ENCODE measurements at places on chromosomes 4 and X.
A peak's percentile ranks its signal among the peaks of the same experiment; 100 is the strongest.

GRCh38 chr4:18127030-18127429, 105.5 kb upstream of the LCORL start:
- DNase-seq = no peak

DNA sequence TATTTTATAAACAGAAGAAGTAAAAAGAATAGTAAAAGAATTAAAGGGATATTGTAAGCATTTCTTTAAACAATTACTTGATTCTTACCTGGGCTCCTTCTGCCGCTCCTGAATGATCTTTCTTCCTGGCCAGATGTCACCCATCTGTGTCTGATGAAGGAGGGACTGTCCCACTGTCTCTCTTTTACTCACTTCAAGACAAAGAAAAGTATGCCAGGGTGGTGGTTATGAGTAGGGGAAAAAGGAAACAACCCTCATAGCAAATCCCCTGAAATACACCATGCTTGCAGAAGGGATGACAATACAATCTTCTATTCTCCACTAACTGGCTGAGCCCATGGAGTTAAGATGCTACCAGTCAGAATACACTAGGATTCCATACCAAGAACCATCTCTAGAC, 31.1 kb downstream of the SYTL4 start:
- no peak for DNase-seq

GRCh38 chr4:99868126-99868596, 26.1 kb downstream of the LAMTOR3 start:
- no peak for DNase-seq

DNA sequence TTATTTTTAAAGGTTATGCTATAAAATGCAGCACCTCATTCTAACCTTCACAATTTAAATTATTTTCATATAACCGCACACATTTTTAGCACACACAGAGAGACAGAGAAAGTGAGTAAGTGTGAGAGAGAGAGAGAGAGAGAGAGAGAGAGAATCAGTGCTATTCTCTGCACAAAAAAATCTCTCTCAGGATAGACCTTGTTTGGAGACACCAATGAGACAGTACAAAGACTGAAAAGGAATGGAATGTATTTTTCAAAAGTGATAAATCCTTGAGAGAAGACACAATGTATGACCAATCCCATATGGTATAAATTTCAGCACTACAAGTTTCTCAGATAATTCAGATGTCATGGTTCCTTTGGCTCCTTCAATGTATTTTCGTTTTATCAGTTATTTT, 132.1 kb upstream of the PCDH18 start:
- no peak for DNase-seq

GRCh38 chrX:43974100-43974475, 898 bp upstream of the NDP start:
- no peak for DNase-seq

GRCh38 chr4:112953262-112953661, 96.2 kb upstream of the ANK2 start:
- DNase-seq = no peak

GRCh38 chr4:104524591-104524990, 29.9 kb upstream of the CXXC4 start:
- DNase-seq = no peak

GRCh38 chr4:101037938-101038413, 309.4 kb downstream of the PPP3CA start:
- DNase-seq = no peak

DNA sequence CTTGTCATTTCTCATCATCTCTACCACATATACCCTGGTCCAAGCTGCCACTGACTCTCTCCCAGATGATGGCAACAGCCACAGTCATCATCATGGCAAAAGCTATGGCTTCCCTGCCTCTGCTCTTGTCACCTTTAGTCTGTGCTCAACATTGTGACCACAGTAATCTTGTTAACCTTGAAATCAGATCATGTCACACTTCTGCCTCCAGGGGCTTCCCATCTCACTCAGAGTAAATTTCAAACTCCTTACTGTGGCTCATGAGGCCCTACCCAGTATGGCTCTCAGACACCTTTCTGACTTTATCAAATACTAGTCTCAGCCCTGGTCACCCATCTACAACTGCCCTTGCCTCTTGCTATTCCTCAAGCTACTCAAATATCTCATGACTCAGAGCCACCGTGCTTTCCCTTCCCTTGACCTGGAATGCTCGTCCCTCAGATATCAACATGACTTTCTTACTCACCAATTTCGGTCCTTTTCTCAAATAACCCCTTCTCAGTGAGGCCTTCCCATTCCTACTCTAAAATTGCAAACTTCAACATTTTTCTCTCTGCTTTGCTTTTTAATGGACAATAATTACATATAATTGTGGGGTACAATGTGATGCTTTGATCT, 41.1 kb upstream of the STIM2 start:
- DNase-seq = no peak

DNA sequence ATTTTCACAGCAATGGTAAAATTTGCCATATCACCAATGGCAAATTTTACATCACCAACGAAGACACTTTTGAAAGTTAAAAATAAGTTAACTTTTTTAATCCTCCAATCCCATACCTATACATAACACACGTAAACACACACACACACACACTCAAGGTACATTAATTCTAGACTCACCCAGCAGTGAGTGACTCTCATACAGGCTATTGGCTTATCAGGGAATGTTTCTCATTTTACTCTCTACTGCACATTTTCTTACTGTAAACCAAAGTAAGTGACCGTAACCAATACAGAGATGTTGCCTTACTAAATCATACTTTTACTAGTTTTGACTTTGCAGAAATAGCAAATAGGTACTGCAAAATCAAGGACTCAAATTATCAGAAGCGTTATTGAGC, 2.3 kb downstream of the VEGFC start:
- DNase-seq = no peak

GRCh38 chrX:134603806-134604700, 54.2 kb downstream of the PLAC1 start:
- no peak for DNase-seq

- no peak for DNase-seq
These were observed 712.8 kb downstream of the FAT4 start for GRCh38 chr4:126027601-126028000.

GRCh38 chr4:8150152-8151090, 8.2 kb downstream of the ABLIM2 start:
- no peak for DNase-seq

GRCh38 chrX:14027036-14027435, 2.7 kb downstream of the GEMIN8 start:
- no peak for DNase-seq

DNA sequence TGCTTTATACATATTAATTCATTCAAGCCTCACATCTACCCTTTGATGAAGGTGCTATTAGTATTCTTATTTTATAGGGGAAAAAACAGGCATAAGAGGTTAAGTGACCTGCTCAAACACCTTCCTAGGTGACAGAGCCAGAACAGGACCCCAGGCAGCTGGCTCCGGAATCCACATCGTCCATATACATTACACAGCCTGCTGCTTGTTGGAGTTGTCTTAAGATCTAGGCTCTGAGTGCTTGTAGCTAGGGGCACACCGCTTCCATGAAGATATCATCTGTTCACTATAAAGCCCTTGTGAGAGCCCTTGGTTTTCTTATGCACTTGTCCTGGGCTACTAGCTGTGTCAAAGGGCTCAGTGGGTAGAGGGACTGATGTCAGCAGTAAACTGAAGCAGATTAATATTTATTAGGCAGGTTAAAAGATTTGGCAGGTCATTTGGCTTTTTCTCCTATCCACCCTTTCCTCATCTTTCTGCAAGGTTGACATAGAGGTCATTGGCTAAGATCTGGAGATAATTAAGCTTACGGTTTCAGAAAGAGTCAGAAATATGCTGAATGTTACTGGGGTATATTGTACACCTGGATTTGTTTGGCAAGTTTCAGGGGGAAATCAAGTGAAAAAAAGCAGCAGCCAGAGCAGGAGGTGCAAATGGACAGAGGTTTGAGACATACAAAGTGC, 195.4 kb downstream of the SOWAHB start:
- no peak for DNase-seq

DNA sequence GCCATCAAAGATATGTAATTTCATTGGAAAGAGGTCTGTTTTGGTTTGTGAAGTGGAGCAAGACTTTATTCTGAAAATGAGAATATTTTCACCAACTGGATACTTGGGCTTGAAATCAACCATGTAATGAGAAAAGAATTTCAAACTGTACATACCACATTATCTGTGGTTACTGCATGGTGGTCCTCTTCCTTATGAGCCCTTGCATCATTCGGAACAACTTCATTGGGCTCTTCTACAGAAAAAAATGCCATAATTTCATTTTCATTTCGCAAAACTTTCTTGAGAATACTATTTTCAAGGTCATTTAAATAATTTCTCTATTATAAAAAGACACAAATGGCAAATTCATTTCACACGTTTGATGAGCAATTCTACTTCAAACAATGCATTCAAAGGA, 148.6 kb upstream of the RPS6KA6 start:
- DNase-seq = no peak

DNA sequence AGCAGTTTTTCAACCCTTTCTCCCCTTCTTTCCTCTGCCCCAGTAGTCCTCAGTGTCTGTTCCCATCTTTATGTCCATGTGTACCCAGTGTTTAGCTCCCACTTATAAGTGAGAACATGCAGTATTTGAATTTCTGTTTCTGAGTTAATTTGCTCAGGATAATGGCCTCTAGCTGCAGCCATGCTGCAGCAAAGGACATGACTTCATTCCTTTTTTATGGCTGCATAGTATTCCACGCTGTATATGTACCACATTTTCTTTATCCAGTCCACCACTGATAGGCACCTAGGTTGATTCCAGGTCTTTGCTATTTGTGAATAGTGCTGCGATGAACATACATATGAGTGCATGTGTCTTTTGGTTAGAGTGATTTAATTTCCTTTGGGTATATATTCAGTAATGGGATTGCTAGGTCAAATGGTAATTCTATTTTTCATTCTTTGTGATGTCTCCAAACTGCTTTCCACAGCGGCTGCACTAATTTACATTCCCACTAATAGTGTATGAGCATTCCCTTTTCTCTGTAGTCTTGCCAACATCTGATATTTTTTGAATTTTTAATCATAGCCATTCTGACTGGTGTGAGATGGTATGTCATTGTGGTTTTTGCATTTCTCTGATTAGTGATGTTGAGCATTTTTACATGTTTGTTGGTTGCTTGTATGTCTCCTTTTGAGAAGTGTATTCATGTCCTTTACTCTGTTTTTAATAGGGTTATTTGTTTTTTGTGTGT, 54.6 kb upstream of the ANK2 start:
- DNase-seq = no peak

DNA sequence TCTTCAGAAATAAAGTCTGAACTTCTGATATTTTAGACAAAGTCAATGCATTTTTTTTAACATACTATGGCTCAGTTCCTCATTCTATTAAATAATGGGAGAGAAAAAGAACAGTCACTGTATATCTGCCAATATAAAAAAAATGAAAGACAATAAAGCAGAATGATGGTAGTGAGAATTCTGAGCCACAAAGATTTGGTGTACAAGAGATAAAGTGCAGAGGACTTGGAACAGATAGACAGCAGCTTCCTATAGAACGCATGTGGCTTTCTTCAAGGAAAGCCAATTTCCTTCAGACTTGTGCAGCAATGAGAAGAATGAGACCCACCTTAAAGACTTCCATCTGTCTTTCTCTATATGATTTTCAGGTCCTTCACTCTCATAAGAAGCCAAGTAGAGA, 39.7 kb downstream of the RASGEF1B start:
- DNase-seq = no peak

GRCh38 chr4:97360733-97361132, 782.5 kb downstream of the STPG2 start:
- DNase-seq = no peak

- no peak for DNase-seq
These were observed 33.1 kb downstream of the MSL3 start for GRCh38 chrX:11791090-11791489.

GRCh38 chrX:109841869-109842579, 109.0 kb upstream of the ACSL4 start:
- DNase-seq = no peak

DNA sequence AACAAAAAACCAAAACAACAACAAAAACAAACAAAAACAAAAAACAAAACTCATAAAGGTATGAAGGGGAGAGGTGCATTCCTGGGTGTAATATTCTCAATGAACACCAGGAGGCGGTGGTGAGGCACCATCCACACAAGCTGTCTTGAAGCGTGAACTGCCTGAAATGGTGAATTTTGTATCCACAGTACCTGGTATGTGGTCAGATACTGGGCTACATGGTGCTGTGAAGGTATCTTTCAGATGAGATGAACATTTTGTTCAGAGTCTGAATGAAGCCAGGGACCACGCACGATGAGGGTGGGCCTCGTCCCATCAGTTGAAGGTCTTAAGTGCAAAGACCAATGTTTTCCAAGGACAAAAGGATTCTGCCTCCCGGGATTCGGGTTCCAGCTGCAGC, 58.5 kb downstream of the ASMT start:
- DNase-seq = peak; percentile 64

DNA sequence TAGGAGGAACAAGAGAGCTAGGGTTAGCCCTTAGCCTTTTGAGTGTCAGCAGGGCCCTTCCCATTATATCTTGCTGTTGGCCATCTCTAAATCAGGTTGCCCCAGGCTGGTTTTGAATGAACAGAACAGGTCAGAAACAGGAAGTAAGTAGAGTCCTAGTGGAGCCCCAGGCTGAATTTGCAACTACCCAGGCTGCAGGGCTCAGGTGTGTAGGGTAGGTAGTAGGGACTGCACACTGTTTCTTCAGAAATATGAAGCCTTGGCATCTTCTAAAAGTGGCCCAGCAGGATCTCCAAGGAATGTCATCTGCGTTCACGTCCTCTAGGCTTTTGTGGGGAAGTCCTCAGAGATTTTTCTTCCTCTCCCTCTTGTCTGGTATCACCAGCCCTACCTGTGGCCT, 90.2 kb downstream of the ADGRG4 start:
- DNase-seq = no peak

GRCh38 chr4:148261848-148262247, 180.4 kb downstream of the NR3C2 start:
- no peak for DNase-seq

- DNase-seq = no peak
These were observed 111.9 kb downstream of the STOX2 start for GRCh38 chr4:184016759-184017668.

- DNase-seq = no peak
These were observed 124.7 kb upstream of the C1QTNF7 start for GRCh38 chr4:15303052-15303641.

DNA sequence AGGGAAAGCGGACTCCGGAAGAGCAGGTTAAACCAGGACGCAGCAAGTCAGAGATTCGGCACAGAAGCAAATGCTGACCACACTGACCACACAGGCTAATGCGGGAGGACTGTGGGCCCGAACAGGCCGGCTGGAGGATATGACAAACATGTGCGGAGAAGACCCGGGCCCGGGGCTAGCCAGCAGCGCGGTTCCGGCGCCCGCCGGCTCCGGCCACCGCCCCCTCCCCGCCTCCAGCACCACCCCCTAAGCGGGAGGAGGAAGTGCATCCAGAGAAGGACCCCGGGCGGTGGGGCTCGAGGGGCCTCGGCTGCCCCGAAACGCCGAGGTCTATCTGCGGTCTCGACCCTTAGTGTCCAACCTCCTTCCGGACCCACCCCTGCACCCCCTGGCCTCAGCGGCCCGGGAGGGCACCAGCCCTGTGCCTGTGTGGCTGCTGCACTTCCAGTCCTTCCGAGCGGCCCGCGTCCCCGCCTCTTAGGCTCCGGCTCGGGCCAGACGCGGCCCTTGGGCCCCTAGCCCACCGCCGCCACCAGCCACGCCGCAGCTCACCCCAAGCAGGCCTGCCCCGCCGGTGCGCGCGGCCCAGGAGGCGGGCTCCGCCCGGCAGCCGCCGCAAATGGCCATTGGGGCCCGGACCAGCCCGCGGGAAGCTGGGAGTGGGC, 2.1 kb downstream of the ELOVL6 start:
- DNase-seq = peak; percentile 76
